Heart left ventricle (tissue), 16 donors: ENCODE measurements at places on chromosomes 3 and 15. TPM values are rescaled to one million over a fixed set of nuclear protein-coding genes. Genes with fewer than 3 reads are reported as not detected.
A peak's percentile ranks its signal among the peaks of the same experiment; 100 is the strongest.

DNA sequence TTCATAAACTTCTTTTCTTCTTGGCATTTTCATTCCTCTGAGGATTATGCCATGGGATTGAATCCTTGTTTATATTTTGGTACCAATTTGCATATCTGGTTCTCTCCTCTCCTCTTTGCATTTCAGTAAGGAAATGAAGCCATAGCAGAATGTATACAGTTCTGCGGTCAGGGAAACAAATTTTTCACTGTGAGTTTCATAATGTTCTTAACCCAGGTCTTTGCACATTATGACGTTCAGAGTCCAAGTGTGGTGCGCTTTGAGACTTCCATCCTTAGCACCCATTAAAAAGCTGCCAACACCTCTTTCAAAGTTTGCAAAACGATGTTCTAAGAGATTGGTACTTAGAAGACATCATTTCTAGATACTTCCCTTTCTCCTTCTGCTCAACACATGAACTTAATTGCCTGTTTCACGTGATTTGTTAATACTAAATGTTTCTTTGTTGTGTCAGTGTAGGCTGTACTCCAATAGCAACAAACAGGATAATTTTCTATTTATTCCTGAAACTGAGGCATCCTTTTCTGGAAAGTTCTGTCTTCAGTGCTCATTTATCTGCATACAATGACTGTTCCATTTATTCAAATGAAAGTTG is 953.1 kb upstream of the NR2F2 start:
- DNase-seq = no peak

DNA sequence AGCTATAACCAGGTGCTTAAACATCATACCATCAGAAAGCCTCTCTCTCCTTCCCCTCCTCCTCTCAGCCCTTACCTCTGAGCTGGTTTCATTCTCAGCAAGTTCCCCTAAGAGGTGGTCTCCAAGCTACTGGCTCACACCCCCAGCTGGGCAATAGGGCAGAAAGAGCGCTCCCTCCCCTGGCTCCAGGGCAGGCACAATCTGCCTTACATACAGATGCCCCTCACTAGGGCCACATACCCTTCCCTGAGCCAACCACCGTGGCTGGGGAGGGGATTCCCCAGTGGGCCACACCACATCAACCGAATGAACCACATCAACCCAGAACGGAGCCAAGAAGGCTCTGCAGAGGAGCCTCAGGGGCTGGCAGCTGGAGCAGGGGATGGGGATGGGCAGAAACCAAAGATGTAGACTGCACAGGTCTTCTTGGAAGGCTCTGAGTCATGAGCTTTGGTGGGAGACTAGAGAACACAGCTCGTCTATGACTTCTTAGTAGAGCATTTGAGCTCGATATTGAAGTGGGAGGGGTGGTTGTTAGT is 4.6 kb upstream of the FBLN2 start:
- DNase-seq = peak; percentile 71

GRCh38 chr3:193207290-193208273 is 33.4 kb upstream of the PLAAT1 start:
- DNase-seq = no peak

GRCh38 chr15:33780011-33780768 is 188.1 kb upstream of the CHRM5 start:
- DNase-seq = no peak

DNA sequence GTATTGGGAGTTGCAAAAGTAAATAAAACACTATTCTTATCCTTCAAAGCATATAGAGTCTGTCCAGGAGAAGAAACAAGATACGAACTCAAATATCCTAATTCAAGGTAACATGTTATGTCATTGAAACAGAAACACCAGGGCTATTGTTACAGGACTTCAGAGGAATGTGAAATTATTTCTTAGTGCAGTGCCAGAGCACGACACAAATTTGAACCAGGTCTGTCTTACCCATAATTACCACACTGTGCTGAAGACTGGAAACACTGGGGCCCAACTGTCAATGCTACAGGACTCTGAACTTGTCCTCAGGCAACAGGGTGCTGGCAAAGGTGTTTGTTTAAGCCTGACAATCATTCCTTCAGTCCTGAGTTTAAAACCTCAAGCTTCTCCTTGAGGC is 633.6 kb upstream of the UBE2E2 start:
- DNase-seq = no peak

- DNase-seq = peak; percentile 29
Measured at GRCh38 chr3:9067352-9067975, 104.2 kb upstream of the RAD18 start.

DNA sequence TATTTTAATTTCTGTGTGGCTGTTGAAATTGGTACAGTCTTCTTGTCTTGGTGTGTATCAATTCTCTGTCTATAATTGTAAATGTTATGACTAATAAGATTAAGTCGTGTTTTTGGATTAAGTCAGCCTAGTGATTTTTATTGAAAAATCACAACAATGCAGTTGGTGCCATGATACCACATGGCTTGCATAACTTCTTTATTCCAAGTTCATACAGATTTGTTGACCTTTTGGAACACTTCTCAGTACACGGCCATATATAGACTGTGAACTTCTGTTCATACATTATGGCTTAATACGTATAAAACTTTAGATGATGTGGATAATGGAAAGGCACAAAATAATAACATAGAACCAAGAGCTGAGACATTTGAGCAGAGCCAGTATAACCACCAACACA is 121.2 kb upstream of the NAALADL2 start:
- no peak for DNase-seq

GRCh38 chr15:39285663-39286062 is 295.2 kb upstream of the THBS1 start:
- no peak for DNase-seq

GRCh38 chr15:42210696-42211095 is 2.6 kb upstream of the VPS39 start:
- no peak for DNase-seq

GRCh38 chr3:66762916-66763693 is 235.0 kb upstream of the KBTBD8 start:
- no peak for DNase-seq

- DNase-seq = no peak
Measured at GRCh38 chr3:169522595-169523529, 140.7 kb downstream of the MECOM start.

DNA sequence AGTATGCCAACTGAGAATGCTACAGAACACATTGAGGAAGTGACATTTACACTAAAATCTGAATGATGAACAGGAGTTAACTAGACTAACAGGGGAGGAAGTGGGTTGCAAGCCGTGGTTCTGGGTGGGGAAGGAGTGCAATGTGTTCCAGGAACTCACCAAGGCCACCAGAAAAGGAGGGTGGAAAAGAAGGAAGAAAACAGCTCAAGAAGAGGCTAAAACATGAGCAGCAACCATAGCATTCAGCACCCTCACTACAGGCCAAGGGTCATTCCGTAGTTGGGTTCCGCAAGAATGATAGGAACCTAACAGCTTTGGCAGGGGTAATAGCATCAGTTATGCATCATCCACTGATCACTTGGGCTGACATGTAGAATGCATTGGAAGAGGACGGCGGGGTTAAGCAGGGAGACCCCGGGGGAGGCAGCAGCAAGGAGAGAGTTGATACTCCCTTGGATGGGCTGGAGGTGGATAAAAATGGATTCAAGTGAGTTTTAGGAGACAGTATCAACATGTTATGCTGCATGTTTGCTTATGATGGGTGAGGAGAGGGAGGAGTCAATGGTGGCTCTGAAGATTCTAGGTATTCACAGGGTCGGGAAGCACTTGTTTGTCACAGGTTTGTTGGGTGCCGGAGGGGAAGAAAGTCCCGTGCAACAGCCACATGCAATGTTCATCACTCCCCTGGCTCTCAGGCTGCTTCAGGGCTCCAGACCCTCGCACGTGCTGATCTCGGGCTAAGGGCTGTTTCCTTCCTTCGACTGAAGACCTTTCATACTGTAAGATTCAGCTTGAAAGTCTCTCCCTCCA is 53.2 kb downstream of the LIPC start:
- no peak for DNase-seq

DNA sequence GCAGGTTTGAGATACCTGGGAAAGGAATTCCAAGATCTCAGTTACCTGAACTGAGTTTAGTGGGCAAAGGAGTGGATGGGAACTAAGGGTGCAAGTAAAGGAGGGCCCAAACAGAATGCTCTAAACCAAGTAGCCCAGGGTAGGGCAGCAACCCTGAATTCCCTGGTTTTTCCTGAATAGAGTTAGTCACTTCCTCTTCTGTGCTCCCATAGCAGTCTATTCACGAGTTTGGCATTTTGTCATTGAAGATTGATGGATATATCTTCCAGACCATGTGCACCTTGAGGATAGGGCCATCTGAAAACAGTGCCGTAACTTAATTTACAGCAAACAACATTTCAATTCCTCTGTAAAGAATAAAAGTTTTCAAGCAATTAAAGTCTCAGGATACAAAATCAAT is 18.5 kb upstream of the PTX3 start:
- DNase-seq = no peak

DNA sequence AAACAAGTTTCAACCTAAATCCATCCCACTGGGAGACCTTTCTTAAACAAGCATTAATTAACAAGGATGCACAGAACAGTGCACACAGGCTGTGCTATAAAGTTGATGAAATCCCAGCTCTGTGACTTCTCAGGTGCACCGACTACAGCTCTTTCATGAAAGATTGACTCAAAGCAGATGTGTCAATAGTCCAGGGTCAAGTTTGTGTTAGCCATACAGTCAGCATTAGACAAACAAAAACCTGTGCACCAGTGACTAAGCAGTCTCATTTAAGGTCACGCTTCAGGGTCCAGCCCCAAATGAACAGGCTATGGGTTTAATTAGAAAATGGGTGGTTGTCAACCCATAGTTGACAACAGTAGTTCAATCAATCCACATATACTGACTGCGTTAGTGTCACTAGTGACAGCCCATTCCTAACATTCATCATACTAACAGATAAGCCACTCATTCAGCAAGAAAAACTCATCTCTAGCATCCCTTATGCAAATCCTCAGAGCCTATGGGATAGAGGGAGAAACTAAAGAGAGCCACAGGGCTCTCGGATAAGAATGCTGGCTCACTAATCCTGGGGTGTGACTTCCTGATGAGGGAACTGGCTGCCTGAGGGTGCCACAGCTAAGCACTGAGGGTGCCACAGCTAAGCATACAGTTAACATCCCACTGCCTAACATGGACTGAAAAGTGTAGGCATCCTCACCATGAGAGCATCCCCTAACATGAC is 84.1 kb downstream of the WNT5A start:
- DNase-seq = no peak

GRCh38 chr15:70196372-70197316 is 98.9 kb upstream of the TLE3 start:
- no peak for DNase-seq

GRCh38 chr3:132134611-132135010 is 99.8 kb upstream of the CPNE4 start:
- no peak for DNase-seq

DNA sequence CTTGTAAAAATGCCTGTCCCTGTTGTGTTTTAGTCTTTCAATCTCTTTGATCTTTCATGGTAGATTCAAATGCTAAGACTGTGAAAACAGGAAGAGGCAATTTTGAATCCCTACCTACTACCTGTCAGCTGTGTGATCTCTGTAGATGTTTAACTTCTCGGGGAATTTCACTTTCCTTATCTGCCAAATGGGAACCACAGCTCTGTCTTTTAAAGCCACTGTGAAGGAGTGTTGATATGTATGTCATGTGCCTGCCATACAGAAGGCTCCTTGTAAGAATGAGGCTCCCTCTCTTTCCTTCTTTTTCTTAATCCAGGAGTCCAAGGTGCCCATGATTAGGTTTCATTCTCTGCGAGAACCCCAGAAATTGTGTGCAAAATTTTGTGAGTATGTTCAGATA is 139.6 kb upstream of the ADAMTS9 start:
- no peak for DNase-seq

- DNase-seq = no peak
Measured at GRCh38 chr3:133487920-133488540, 85.5 kb upstream of the CDV3 start.

DNA sequence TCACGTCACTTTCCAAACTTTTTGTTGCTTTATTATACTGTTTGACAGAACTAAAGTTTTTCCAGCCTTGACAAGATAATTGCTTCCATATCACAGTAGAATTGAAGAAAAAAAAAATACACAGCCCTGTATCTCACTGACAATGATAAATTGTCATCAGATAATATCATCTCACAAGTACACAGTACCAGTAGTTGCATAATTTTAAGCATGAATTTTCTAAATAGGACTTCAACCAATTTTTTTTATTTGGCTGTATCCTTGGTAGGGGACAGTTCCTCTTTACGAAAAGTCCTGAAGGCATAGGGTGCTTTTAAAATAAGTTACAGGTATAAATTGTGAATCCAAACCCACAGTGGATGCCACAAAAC is 230.7 kb downstream of the ATP8B4 start:
- no peak for DNase-seq

DNA sequence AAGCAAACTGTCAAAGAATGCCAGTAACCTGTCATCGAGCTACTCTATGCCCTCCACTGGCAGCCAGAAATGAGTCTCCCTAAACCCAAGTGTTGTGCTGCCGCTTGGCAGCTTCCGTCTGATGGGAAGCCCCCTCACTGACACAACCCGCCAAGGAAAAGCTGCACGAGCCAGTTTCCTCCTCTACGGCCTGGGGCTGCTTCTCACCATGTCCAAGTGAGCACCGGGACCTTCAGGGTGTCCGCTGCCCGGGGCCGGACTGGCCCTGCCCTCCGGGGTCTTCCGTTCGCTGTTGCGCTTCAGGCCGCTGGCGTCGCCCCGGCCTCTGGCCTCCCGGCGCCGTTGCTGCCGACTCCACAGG is 490 bp downstream of the TOMM70 start:
- DNase-seq = no peak

DNA sequence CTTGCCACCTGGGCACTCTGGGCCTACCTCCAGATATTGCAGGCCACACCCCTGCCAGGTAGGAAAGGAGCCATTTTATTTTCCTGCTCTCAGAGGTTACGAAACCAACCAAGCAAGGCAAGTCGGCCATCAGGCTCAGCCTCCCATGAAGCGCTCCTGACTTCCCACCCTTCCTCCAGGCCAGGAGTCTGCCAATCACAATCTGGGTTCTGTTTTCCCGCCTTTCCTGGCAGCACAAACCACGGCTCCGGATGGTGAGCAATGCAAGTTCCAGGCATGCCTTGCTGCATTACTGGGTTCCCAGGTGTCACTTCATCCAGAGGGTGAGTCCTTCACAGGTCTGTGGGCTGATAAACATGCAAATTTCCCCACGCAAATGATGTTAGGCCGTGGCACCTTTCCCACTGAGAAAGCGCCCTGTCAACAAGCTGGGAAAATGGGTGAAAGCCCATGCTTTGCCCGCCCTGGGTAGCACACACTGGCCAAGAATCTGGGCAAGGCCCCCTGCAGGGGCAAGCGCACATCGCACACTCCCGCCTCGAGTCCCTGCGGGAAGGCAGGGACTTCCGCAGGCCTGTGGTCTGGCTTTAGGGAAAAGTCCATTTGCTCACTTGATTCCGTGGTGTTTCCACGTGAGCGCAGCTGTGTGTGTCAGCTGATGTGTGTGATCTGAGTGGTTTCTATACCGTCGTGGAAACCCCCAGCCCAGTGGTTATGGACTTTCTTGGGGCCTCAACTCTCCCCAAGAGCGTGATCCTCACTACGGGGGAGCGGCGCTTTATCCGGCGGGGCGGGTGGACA is 61.6 kb upstream of the RYK start:
- DNase-seq = no peak

Gene CHDH
- 11.4 TPM for total RNA-seq

Gene GCSAM
- total RNA-seq = not detected

Gene LSM3
- total RNA-seq = 14.5 TPM

Gene CMTM8
- total RNA-seq = 5.4 TPM

Gene NR2F2
- total RNA-seq = 14.5 TPM

Gene GADL1
- total RNA-seq = 0.59 TPM

Gene NR1I2
- 0.23 TPM for total RNA-seq

Gene GALK2
- total RNA-seq = 37.3 TPM

Gene FSIP1
- total RNA-seq = 3.7 TPM

Gene KBTBD12
- total RNA-seq = 29.6 TPM

Gene PRTG
- 0.75 TPM for total RNA-seq
